ENCODE measurements at places on chromosomes 1 and 21.

GRCh38 chr1:198901266-198901665 lies 262.4 kb downstream of the PTPRC start:
- DNase-seq: no peak

DNA sequence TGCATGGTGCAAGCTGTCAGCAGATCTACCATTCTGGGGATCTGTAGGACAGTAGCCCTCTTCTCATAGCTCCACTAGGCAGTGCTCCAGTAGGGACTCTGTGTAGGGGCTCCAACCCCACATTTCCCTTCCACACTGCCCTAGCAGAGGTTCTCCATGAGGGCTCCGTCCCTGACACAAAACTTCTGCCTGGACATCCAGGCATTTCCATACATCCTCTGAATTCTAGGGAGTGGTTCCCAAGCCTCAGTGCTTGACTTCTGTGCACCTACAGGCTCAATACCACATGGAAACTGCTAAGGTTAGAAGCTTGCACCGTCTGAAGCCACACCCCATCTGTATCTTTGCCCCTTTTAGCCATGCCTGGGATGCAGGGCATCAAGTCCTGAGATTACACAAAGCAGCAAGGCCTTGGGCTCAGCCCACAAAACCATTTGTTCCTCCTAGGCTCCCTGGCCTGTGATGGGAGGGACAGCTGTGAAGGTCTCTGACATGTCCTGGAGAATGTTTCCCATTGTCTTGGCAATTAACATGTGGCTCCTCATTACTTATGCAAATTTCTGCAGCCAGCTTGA lies 117.0 kb upstream of the NFIA start:
- DNase-seq: no peak

DNA sequence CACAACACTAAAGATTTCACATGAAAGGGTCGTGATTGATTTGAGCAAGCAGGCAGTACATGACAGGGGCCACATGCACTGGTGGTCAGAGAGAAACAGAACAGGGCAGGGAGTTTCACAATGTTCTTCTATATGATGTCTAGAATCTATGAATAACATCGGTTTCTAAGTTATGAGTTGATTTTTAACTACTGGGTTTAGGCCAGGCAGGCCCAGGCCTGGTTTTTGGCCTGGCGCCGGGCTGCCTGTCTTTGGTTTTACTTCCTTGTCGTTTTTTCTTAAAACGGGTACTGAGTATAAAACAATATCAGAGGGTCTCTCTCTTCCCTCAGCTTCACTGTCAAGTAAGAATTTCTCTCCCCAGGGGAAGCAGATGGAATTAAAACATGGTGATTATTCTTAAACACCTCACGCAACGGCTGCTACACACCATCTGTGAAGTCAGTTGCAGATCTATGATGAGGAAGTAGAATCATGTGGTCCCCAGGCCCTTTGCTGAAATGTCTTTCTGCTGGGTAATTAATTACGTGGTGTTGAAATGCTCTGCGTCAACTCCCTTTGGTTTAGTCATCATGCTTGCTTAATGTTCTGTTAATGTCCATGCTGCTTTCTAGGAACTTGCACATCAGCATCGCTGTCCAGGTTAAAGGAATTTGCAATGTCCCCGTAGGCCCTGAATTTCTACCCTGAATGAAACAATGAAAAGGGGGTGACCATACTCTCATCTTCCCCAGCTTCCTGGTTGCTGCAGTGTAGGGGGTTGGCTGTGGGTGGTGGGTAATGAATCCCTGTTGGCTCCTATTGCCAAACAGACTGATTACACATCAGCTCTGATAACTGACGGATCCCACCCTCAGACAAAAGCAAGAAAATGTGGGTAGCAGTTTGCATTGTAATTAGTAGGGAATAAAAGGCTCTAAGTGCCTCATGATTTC lies 70.3 kb downstream of the SERINC2 start:
- DNase-seq: no peak

- no peak for DNase-seq
These were observed 402.6 kb downstream of the TTLL7 start for GRCh38 chr1:83596331-83596730.

DNA sequence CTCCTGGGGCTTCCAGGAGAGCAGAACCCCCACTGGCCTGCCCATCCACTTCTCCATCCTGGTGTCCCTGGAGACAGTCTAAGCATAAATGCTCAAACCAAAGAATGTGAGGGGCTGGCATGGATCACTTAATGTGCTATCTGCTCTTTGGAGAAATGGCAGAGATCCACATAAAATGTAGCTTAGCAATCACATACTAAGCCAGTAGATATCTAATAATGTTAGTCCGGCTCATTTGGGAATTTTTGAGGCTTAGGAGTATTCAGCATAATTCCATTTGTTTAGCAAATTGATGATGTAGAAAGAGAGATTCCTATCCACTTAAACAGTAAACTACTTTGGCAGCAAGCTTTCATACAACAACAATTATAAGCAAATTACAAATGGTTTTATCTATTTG lies 90.7 kb downstream of the TENT5C start:
- DNase-seq: no peak

DNA sequence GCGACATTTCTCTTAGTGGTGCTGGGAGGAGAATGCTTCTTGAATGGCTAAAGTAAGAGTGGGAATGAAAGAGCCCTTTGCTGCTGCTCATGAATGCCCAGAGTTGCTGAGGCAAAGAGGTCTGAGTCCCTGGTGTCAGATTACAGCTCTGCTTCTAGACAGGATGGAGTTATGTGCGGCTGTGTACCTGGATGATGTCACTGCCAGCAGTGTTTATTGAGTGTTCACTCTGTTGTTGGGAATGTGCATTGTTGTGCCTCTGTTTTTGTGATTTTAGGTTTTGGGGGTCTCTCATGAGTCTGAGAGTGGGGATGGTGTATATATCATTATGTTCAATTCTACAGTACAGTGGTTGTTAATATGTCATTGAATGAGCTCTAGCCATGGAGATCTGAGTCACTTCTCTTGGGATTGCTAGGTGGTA lies 2.7 kb downstream of the CDC14A start:
- no peak for DNase-seq

DNA sequence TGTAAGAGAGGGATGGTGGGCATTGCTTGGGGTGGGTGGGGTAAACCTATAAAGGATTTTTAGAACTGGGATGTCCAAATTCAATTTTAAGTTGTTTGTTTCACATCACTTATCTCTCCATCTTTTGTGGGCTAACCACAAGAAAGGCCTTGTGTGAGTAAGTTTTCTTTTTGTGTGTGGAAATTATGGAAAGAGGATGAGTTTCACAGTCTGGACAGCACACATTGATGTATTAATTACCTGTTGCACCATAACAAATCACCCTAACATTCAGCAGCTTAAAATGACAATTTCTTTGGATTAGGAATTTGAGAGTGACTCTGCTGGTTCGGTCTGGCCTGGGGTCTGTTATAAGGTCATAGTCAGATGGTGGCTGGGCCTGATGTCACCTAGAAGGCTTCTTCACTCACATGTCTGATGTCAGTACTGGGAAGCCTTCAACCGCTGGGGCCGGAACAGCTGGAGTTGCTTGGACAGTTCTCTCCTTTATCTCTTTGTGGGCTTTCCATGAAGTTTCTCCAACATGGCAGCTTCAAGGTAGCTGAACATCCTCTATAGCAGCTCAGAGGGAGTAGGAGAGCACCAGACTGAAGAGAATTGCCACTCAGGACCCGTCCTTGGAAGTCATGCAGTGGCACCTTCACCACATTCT lies 2.0 kb upstream of the COL9A2 start:
- DNase-seq: no peak

GRCh38 chr1:230788561-230789275 lies 41.5 kb downstream of the CAPN9 start:
- no peak for DNase-seq

DNA sequence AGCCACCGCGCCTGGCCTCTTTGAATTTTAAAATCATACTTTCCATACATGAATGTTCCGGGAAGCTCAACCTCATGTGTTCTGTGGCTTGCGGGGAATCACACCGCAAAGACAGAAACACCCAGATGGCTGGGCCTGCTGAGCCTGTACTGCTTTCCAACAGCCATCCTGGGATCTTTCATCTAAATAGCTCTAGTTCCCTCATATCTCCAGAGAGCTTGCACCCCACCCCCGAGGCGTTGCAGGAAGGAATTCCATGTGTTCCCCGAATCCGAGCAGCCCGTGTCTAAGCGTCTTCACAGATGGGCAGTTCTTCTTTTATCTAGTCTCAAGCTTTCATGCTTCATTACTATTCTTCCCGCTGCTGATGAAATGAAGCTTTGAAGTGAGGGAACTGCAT lies 66.4 kb downstream of the IGSF21 start:
- DNase-seq: no peak

DNA sequence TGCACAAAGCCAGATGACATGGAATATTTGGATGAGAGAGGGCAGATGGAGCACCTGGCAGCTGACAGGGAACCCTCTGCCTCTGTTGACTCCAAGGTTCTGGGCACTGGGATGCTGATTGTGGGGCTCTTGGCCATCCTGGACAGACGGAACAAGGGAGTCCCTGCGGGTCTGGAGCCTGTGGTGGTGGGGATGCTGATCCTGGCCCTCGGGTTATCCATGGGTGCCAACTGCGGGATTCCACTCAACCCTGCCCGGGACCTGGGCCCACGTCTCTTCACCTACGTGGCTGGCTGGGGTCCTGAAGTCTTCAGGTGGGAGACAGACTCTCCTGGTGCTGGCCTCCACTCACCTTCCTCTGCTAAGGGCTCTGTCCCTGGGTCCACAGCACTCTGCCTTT lies 1.8 kb upstream of the ATP8B2 start:
- DNase-seq: no peak

DNA sequence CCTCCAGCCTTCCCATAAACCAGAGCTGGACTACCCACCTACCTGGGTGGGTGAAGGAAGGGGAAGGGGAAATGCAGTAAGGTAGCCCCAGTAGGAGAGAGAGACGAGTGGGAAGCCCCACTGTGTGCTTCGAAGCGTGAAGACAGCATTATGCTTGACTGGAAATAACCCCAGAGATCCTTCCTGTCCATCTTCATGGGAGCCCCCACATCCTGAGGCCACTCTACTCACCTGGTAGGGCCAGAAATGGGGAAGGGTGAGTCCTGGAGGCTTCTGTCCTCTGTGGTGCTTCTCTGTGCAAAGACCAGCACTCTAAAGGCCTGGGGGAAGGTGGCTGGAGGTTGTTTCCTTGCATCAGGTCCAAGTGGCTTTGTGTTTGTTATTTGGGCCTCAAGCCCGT lies 10.0 kb upstream of the RASSF5 start:
- no peak for DNase-seq

DNA sequence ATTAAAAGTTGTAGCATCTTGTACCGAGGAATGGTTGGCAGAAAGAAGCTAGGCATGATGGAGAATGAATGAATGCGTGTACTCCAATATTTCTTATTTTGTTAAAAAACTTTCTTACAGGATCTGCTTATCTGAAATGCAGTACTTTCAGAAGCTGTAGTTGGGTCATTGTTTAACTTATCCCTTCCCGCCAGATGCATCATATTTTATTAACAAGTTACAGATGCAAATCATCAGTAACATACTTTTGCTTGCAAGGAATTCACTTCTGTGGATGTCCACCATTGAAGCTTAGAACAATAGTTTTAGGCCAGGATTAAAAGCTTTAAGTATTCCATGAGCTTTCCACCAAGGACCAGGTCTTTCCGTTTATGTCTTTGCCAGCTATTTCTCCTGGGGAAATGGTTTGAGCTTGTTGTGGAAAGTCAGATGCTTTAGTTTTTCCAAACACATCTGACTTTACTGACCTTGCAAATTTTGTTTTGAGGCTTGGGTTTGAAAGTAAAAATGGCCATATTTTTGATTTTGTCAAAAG lies 65.4 kb downstream of the PATJ start:
- no peak for DNase-seq

DNA sequence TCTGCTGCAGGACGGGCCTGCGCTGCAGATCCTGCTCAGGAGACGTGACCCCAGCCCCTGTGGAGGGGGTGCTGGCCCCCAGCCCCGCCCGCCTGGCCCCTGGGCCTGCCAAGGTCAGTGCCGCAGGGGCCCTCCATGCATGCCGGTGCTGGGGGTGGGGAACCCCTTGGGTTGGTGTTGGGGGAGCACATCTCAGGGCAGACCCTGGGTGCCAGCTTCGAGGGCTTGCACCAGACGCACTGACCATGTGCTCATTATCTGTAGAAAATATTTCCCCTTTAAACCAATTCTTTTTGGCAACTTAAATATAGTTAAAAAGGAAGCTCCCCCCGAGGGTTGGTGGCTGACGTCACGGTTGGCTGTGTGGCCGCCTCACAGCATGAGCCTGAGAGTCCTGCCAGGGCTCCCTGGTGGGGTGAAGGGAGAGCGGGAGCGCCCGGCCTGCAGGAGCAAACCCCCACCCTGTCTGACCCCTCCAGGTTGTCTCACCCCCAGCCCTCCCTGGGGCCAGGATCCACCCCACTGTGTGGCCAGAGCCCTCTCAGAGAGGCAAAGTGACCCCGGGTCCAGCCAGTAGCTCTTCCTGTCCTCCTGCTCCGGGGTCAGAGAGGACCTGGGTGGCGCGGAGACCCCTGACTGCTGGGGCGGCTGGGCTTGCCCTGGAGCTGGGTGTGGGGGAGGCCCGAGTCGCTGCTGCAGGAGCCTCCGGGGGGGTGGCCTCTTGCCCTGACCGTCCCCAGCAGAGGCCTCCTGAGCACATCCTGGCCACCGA lies 5.3 kb upstream of the PFKL start:
- no peak for DNase-seq

GRCh38 chr21:38306433-38307141 lies 49.8 kb downstream of the KCNJ15 start:
- no peak for DNase-seq

DNA sequence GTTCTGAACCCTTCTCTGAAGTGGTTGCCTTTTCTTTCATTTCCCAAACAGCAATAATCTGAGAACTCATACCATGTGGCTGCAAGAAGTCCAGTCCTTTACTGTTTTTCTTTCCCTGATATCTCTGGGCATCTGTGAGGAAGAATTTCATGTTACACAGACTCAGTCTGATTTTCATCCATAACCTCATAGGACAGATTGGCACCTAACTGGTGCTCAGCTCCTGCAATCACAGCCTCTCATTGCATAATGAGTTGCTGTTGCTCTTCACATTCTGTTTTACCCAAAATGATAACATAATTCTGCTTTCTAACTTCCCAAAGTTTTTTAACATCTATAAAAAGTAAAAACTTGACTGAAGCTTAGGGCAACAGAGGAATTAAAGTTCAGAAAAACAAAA lies 472.2 kb upstream of the PBX1 start:
- no peak for DNase-seq

DNA sequence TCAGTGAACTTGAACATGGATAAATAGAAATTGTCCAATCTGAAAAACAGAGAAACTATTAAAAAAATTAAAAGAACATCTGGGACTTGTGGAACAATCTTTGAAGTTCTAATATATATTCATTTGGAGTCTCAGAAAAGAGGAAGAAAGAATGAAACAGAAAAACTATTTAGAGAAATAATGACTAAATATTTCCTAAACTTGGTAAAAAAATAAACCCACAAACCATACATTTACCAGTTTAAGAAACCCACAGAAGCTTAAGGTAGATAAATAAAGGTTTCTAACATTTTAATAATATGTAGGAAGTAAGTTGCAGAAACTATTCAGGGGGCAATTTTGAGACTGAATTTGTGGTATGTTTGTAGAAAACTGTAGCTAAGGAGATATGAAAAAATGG lies 437.8 kb downstream of the PTBP2 start:
- no peak for DNase-seq

Data from stimulated activated CD4-positive, alpha-beta T cell treated with anti-CD3 and anti-CD28 coated beads, Interleukin-4, amount 100 ng/mL, for 1 hour (primary cell).